ENCODE measurements at places on chromosomes 4 and X.

DNA sequence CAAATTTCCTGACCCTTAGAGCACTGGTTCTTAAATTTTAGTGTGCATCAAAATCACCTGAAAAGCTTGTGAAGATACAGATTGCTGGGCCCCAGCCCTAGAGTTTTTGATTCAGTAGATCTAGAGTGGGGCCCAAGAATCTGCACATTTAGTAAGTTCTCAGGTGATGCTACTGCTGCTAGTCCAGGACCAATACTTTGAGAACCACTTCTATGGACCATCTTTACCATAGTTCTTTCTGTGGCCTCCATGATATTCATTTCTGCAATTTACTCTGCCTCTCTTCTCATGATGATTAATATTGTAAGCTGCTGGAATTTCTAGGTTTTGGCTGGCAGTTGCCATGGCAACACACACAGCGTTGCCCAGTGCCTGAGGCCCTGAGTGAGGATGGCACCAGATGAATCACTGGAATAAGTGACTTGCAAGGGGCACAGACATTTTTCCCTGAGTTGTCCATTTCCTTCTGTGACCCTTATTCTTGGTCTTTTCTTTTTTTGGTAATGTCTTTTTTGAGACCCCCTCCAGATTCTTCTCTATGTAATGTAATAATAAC is 83.6 kb downstream of the PPP1R2C start:
- DNase-seq, result no peak

- DNase-seq, result peak; percentile 9
These were observed 138.9 kb upstream of the INPP4B start for GRCh38 chr4:142984871-142985585.

DNA sequence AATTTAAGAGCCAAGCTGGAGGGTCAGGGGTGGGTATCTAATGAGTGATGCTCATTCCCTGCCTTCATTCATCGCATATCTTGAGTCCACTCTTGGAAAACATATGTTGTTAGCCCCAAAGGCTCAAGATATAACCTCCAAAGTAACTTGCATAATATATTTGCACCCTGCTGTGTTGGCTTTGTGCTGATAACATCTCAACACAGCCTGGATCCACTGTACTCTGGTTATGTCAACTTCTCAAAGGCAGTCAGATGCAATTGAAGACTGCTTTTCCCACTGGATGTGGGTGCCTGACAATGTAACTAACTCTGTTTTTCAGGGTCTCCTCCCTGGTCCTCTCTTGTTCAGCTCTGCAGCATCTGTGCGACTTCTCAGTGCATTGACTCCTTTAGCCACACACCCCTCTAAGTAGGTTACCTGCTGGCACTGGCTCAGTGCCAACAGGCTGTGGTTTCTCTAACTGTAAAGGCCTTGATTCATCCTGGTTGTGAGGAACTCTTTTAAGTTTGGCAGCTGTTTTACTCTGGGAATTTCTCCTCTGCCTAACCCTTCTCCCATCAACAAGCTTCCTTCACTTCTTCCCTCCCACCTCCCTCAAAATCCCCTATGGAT is 28.1 kb downstream of the SLC16A2 start:
- no peak for DNase-seq

- peak; percentile 14 for DNase-seq
These were observed 179.9 kb upstream of the PPP3CA start for GRCh38 chr4:101527188-101527587.
